PC-9 (cell line): ENCODE measurements at places on chromosomes 7 and 10. TPM values are rescaled to one million over a fixed set of nuclear protein-coding genes. Genes with fewer than 3 reads are reported as not detected.
A peak's percentile ranks its signal among the peaks of the same experiment; 100 is the strongest.

GARIN1A gene
- 0.57 and 0.78 TPM in 2 replicates for total RNA-seq

DNA sequence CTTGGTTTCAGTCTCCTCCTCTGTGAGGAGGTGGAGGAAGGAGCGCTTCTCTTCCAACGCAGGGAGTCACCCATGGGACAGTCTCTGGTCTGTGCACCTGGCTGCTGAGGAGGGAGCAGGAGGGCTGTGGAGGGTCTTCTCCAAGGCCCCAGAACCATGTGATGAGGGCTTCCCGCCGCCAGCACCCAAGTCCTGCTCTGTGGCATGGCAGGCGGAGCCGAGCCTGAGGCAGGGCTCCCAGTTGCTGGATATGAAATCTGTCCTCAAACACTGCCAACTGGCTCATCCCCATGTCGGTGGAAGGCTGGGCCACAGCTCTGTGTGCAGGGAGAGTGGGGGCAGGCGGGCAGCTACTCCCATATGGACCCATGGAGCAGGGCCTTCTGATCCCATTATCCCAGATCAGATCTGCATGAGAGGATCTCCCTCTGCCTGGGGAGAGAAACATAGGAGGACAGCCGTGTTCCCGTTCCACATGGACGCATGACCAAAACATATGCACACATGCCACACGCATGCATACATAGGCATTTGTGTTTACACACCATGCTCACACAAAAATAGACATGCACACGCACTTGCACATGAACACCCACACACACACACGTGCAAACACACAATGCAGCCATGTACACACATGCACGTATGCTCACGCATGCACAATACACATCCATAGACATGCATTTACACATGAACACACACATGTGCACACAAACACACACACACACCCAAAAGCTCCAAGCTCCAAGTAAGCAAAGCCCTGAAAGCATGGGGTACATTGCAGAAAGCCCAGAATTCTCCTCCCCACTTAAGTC, 38.8 kb upstream of the EN2 start:
- H3K27ac ChIP-seq: no peak overlapping the region
- no peak for DNase-seq
- no peak overlapping the region for H3K4me3 ChIP-seq
- H3K27me3 ChIP-seq: peaks cover 100% of the 10 kb centered on the region

CLCN1 gene
- total RNA-seq: 0.15 TPM in 1 of 2 replicates, not detected in the other

DNA sequence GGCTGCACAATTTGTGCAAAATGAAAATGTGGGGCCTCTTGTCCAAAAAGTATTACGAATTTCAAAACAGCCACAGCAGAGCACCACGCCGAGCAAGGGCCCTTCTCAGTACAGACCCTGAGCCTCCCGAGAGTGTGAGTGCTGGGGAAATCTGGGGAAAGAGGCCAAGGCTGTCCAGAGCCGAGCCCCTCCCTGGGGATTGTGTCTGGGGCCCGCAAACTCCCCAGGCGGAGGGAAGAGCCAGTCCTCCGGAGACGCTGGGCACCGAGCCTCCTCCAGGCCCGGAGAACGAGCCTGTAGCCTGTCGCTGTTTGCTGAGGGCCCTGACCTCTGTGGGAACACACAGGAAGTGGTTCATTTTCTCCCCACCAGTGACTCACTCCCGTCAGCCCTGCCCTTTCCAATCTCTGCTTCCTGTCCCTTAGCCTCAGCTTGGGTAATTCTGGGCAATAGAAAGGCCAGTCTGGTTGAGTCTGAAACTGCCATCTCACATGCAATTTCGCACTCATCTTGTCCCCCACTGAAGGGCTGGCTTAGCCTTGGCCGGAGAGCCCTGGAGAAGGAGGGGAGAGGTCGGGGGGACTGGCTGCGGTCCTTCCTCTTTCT, 19.5 kb upstream of the GNA12 start:
- no peaks in the 10 kb centered on the region for H3K27me3 ChIP-seq
- H3K27ac ChIP-seq: peak overlapping the region; percentile 97
- H3K4me1 ChIP-seq: peaks cover 28% of the 10 kb centered on the region
- H3K36me3 ChIP-seq: no peaks in the 10 kb centered on the region
- H3K4me3 ChIP-seq: peak overlapping the region; percentile 58

DNA sequence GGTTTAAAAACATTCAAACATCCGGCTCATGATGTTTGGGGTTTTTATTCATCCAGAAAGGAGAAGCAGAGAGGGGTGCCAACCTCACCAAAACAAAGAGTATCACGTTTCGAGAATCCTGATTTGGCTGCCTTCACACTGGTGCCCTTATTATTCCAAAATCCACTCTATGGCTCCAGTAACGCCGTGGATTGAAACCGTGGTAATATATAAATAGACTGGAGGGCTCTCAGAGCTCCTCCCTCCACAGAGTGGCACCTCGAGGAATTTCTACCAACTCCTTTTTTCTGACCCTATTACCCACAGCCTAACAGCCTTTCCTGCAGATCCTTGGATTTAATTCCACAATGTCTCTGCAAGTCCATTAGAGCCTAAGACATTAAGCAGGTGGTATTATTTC, 353.6 kb downstream of the CRPPA start:
- no peaks in the 10 kb centered on the region for H3K4me1 ChIP-seq
- no peaks in the 10 kb centered on the region for H3K27me3 ChIP-seq
- no peak for DNase-seq
- H3K27ac ChIP-seq: no peak overlapping the region
- H3K36me3 ChIP-seq: no peaks in the 10 kb centered on the region
